NCI-H460 (cell line): ENCODE measurements at places on chromosomes 16 and 17. TPM values are rescaled to one million over a fixed set of nuclear protein-coding genes. Genes with fewer than 3 reads are reported as not detected.

BCL6B gene
- not detected in 2 replicates for total RNA-seq

VAMP2 gene
- 6.0 and 8.0 TPM in 2 replicates for total RNA-seq

C1QTNF8 gene
- not detected in 2 replicates for total RNA-seq

STAT3 gene
- total RNA-seq = 34.4 and 34.6 TPM in 2 replicates

GRCh38 chr16:63617047-63617989, 1504.5 kb downstream of the CDH11 start:
- DNase-seq = no peak

DNA sequence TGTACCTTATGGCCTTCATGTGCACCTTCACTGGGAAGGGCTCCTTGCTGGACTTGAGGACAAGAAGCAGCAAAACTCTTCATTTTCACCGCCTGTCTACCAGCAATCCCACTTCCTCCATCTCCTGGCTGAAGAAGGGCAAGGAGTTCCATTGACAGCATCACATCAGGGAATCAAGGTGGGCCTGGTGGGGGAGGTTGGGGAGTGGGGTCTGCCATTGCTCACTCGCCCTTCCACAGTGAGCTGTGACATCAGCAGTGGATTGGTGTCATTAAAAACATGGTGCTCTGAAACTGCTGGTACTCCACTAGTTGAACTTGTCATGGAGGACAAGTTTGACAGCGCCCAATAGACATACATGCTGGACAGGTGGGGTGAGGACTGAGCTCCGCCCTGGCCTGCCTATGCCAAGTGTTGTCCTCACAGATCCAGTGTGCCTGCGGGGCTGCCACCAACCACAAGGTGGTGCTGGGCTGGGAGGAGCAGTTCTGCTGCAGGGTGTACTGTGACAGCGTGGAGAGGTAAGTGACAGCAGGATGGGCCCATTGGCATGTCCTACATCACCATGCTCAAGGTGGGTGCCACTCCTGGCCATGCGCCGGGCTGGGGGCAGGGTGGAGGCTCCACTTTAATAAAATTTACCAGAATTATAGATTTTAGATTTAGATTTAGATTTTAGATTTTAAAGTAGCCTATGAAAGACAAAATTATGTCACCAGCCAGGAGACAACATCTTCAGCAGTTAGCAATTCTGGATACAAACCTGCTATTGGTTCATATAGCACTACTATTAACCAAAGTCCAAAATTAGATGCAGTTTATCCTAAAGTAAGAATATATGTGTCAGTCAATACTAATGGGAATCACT, 1729.1 kb downstream of the TP53TG3F start:
- DNase-seq = no peak

- DNase-seq = no peak
These were observed 9.7 kb upstream of the NXPH3 start for GRCh38 chr17:49565948-49566491.

DNA sequence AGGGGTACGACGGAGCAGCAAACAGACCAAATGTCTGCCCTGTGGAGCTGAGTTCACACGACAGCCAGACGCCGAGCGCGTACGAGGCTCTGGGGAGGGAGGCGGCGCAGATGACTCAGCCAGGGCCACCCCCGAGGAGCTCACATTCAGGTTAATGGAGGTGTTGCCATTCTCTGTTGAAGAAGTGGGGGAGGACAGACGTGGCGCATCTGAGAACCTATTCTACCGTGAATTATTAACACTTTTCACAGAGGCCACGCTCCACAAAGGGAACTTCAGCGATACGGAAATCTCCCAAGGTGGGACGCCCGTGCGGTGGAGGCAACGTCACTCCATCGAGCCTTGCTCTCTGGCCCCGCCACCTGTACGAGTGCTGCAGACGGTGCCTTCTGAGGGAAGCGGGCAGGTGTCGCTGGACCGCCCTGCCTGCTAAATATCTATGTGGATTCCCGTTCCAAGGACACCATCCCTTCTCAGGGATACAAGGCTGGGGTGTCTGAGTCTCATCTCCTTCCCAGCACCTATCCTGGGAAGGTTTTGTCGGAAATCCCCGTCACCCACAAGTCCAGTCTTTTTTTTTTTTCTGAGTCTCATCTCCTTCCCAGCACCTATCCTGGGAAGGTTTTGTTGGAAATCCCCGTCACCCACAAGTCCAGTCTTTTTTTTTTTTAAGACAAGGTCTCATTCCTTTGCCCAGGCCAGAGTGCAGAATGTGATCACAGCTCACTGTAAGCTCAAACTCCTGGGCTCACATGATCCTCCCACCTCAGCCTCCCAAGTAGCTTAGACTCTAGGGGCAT, 19.0 kb downstream of the ABR start:
- DNase-seq = no peak

GRCh38 chr17:17253406-17253805, 16.4 kb upstream of the FLCN start:
- no peak for DNase-seq

DNA sequence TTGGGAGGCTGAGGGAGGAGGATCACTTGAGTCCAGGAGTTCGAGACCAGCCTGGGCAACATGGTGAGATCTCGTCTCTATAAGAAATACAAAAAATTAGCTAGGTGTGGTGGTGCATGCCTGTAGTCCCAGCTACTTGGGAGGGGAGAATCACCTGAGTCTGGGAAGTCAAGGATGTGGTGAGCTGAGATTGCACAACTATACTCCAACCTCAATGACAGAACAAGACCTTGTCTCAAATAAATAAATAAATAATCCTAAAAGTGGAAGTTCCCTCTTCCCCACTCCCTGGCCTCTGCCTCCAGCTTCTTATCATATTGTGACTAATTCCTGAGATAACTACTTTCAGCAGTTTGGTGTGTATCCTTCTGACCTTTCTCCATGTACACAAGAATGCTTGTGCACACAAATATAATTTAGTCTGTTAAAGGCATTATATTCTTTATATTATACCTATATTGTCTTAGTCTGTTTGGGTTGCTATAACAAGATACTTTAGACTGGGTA, 23.5 kb upstream of the DNAJA2 start:
- DNase-seq = no peak

DNA sequence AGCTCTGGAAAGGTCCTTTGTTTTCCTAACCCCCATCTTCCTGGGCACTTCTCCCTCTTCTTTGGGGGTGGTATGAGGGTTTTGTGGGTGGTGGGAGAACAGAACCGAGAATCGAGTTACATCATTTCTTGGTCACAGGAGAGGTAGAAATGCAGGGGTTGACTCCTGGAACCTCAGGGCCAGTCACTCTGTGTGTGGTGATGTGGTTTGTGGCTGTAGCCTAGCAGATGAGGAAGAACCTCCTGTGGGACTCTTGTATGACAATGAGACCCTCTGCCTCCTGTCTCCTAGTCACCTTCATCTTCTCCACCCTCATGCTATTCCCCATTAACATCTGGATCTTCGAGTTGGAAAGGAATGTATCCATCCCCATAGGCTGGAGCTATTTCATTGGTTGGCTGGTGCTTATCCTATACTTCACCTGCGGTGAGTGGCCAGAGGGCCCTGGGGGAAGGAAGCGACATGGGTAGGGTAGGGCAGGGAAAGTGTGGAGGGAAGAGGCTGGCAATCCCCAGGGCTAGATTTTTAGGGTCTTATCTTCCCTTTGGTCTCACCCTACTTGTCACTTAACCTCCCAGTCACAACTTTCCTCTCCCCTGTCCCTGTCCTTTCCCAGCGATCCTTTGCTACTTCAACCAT, 5.5 kb downstream of the ODF4 start:
- DNase-seq = no peak

GRCh38 chr17:79664930-79665737, 54.3 kb upstream of the RBFOX3 start:
- no peak for DNase-seq

DNA sequence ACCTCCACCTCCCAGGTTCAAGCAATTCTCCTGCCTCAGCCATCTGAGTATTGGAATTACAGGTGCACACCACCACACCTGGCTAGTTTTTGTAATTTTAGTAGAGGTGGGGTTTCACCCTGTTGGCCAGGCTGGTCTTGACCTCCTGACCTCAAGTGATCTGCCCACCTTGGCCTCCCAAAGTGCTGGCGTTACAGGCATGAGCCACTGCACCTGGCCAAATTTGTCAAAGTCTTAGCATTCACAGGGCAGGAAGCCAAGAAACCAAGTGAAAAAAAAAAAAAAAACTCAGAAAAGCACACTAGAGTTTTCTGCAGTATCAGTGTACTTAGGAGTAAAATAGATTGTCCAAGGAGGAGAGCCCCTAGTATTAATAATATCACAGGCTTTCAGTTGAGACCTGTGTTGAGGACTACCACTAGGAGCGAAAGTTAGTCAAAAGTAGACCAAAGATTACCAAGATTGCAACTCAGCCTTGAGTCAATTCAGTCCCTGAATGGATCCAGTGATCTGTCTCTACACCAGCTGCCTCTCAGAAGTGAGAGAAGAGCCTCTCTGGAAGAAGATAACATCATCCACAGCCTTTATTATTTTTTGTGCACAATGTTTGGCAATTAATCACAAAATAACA, 159.7 kb downstream of the CEP112 start:
- no peak for DNase-seq

DNA sequence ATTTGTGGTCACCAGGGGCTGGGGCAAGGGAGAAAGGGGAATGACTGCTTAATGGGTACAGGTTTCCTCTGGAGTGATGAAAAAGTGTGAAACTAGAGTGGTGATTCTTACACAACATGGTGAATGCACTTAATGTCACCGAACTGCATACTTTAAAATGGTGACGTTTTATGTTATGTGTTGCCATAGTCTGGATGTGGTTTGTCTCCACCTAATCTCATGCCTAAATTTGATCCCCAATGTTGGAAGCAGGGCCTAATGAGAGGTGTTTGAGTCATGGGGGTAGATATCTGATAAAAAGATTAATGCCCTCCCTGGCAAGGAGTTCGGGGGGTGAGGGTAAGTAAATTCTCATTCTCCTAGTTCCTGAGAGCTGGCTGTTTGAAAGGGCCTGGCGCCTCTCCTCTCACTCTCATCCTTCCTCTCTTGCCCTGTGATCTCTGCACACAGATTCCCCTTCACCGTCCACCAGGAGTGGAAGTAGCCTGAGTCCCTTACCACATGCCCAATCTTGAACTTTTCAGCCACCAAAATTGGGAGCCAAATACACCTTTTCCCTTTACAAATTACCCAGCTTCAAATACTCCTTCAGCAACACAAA, 15.3 kb downstream of the XPO6 start:
- no peak for DNase-seq

GRCh38 chr16:81158964-81159363, 62.8 kb upstream of the GCSH start:
- no peak for DNase-seq

DNA sequence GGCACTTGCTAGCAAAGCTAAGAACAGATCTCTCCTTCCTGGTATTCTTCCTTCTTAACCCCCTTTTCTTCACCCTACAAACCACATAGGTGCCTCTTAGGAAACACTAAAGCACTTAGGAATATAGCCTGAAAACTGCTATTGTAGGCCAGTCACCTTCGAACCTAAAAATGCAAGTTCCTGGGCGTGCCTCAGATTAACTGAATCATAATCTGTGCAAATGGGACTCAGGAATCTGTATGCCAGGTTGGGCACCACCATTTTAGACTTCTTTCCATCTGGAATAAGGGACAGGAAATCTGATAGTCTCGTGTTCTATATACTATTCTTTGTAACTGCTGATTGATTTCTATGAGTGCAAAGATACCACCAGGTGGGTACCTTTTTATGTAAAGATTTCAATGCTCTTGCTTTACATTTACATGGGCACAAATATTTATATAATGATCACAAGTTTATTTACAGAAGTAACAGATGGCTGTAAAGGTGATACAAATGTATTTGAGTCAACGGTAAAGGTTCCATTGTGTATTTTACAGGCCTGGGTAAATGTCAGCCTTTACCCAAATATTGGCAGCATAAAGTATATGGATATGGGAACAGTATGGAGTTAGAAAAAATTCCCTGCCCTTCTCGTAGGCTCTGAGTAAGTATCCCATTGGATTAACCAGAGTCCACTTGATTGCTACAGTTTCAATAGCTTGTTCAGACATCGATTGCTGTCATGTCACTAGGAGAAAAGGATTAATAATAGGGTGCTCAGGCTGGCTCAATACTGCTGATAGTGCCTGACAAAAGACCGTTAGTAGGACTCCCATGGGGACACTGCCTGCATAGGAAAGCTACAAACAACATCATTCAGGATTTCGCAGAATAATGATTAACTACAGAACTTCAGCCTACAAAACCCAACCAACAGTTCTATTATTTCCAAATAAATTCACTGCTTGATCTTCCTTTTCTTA, 124.7 kb downstream of the SNX11 start:
- DNase-seq = no peak

- peak; percentile 72 for DNase-seq
These were observed 59.4 kb downstream of the NUP93 start for GRCh38 chr16:56789360-56789759.

GRCh38 chr17:42227849-42228700, 33.8 kb upstream of the GHDC start:
- DNase-seq = no peak

- no peak for DNase-seq
These were observed 140.0 kb upstream of the IRX6 start for GRCh38 chr16:55184052-55184451.
